ENCODE measurements at places on chromosomes 1 and 21. TPM values are rescaled to one million over a fixed set of nuclear protein-coding genes. Genes with fewer than 3 reads are reported as not detected.
A peak's percentile ranks its signal among the peaks of the same experiment; 100 is the strongest.

The PRMT6 gene
- 20.3 TPM for total RNA-seq

- H3K4me3 ChIP-seq = peak overlapping the region; percentile 92
- no peaks in the 10 kb centered on the region for H3K36me3 ChIP-seq
- DNase-seq = no peak
- H3K27me3 ChIP-seq = no peaks in the 10 kb centered on the region
Measured at GRCh38 chr1:173475564-173476196, 1.5 kb upstream of the PRDX6 start.

GRCh38 chr1:42055061-42055460 lies 98.1 kb upstream of the GUCA2B start:
- peaks cover 6% of the 10 kb centered on the region for H3K27me3 ChIP-seq
- H3K4me1 ChIP-seq = peaks cover 3% of the 10 kb centered on the region
- H3K27ac ChIP-seq = no peak overlapping the region
- no peak for DNase-seq

The FAM72C gene
- total RNA-seq = not detected

The S100A2 gene
- total RNA-seq = not detected

DNA sequence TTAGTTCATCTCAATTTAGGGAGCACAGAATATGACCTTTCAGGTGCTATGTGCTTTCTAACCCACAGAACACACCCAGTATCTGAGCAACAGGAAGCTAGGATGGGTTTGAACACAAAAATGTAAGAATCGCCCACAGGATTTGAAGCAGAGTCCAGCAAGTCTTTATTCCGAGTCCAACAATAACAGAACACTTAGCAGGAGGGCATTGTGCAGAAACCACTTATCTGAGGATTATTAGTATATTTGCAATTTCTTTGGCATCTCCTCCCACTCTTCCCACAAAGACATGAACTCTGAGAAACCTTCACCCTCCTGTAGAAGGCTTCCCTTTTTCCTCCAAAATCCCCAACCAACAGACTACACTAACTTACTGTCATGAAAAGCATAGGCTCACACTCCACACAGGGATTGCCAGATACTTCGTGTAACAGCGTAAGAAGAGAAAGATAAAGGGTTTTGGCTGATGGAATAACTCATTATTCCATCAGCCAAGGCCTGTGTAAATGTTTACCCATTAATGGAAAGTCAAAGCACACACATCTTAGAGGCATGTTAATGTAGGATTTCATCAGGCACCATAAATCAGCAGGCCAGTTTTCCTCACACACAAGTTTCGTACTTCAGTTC lies 16.1 kb downstream of the SIPA1L2 start:
- no peak for DNase-seq
- H3K36me3 ChIP-seq = no peaks in the 10 kb centered on the region
- no peak overlapping the region for H3K4me3 ChIP-seq
- no peak overlapping the region for H3K27ac ChIP-seq
- H3K4me1 ChIP-seq = peaks cover 4% of the 10 kb centered on the region

DNA sequence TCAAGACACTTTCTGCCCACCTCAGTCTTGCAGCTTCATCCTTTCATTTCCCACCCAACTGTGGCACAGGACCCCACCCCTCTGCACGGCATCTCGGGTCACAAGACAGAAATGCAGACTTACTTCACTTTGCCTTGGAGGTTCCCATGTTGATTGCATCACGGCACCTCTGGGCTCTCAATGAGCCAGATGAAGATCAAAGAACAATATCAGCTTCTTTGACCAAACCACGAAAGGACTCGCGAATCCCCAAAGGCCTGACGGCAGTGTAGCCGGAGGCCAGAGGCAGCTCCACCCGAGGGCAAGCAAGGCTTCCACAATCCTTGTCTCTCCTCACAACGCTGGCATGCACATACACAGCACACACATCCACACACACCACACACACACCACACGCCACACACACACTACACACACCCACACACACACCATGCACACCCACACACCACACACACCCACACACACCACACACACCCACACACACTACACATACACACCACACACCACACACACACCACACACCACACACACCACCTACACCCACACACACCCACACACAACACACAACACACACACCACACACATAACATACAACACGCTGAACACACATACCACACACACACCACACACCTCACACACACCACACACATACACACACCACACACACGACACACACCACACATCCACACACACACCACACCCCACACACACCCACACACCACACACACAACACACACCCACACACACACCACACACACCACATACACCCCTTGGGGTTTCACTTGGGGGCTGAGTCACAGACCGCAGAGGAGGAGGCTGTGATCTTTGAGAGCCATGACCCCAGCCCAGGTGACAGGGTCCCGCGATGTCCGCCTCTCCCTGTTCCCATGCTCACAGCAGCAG lies 35.8 kb downstream of the UBASH3A start:
- peaks cover 29% of the 10 kb centered on the region for H3K36me3 ChIP-seq
- peak overlapping the region; percentile 30 for H3K27ac ChIP-seq
- no peak for DNase-seq
- H3K4me3 ChIP-seq = no peak overlapping the region
- H3K27me3 ChIP-seq = no peaks in the 10 kb centered on the region

The AIM2 gene
- total RNA-seq = 3.9 TPM

Data from naive thymus-derived CD4-positive, alpha-beta T cell (primary cell).